ENCODE measurements at places on chromosomes 11 and 22.
A peak's percentile ranks its signal among the peaks of the same experiment; 100 is the strongest.

- no peak for DNase-seq
Measured at GRCh38 chr11:121665206-121665838, 212.6 kb upstream of the SORL1-AS1 start.

- DNase-seq: no peak
Measured at GRCh38 chr22:45200860-45201511, 37.3 kb downstream of the NUP50 start.

- DNase-seq: no peak
Measured at GRCh38 chr11:78061921-78062311, 1.7 kb upstream of the THRSP start.

- DNase-seq: peak; percentile 76
Measured at GRCh38 chr11:77407613-77408012, 66.3 kb downstream of the PAK1 start.

Measured in HTR-8/SVneo (cell line).